Stimulated activated CD4-positive, alpha-beta T cell treated with anti-CD3 and anti-CD28 coated beads, Interleukin-4, amount 100 ng/mL, for 1 hour (primary cell): ENCODE measurements at places on chromosomes 2 and 18.

GRCh38 chr2:132473174-132473883 is 56.7 kb downstream of the GPR39 start:
- no peak for DNase-seq

DNA sequence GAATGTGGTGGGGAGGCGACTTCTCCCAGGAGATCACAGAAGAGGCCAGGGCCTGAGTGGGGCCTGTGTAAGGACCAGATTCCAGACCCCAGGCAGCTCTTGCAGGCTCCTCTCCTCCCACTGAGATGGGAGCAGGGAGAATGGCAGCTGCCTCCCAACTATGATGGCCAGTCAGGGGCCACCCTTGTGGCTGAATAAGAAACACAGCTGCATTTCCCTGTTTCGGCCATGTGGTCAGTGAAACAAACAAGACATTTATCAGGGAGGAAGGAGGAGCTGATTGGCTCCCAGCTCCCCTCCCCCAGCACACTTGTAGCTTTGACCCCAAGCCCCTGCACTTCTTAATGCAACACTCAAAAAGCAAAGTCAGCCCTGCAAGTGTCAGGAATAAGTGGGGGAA is 143.5 kb downstream of the CELF4 start:
- DNase-seq: no peak

DNA sequence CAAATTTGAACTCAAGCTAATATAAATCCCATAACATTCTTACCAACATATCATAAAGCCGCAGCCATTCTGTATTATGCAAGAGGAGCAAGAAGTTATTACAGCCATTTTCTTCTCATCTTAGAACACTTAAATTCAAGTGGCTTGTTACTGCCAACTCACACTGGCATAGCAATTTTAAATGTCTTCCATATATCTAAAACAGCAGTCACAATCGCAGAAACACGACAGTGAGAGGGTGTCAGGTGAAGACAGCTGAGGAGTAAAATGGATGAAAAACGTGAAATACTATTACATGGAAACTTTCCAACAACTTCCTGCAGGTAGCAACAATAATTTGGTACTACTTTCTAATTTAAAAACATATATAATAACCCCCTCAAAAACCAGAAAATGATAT is 17.9 kb downstream of the PPP3R1 start:
- no peak for DNase-seq

DNA sequence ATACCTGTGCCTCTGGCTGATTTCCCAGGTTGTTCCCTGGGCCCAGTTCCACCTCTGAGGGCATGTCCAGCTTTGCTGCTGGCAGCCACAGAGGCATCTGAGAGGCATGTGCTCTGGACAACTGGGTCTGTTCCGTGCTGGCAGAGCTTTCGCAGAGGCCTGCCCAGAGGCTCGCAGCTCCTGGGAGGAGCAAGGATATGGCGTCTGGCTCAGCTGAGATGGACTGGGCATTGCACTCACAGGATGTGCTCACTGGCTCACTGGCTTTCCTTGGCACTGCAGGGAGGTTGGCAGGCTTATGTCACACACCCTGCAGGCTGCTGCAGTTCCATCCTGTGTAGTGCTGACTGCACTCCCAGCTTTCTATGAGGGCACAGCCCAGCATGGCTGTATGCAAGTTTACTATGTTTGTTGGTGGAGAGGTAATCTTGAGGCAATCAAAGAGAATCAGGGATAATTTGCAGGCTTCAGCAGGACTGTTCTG is 172.3 kb downstream of the PRKCE start:
- no peak for DNase-seq

DNA sequence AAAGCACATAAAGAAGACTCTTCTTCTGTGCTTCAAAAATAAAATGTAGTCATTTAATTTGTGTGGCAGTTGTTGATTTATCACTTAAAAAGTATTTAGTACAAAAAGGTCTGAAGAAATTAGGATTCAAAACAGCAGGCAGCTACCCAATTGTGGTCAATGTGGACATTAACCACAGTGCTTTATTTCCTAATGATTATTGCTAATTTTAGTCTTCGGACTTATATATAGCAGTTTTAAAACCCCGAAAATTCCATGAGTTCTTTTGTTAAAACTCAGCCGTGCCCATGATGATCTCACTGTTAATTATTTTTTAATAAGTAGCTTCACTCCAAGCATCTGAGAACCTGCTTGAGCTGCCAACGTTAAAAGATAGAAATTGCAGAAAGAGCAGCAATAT is 594.3 kb downstream of the STK39 start:
- no peak for DNase-seq

DNA sequence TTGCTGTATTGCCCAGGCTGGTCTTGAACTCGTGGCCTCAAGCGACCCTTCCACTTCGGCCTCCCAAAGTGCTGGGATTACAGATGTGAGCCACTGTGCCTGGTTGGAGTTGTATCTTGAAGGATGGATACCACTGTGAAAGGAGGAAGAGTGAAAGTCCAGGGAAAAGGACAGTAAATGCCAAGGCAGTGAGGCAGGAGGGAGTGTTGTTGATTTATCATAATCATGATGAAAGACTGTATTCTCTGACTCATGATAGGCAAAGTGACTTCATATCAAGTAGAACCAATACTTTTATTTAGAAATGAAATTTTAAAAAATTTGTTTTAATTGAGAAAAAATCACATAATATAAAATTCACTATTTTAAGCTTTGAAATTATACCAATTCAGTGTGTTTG is 162.3 kb downstream of the ARHGAP28 start:
- no peak for DNase-seq

GRCh38 chr2:229800997-229801754 is 86.8 kb upstream of the DNER start:
- peak; percentile 72 for DNase-seq

DNA sequence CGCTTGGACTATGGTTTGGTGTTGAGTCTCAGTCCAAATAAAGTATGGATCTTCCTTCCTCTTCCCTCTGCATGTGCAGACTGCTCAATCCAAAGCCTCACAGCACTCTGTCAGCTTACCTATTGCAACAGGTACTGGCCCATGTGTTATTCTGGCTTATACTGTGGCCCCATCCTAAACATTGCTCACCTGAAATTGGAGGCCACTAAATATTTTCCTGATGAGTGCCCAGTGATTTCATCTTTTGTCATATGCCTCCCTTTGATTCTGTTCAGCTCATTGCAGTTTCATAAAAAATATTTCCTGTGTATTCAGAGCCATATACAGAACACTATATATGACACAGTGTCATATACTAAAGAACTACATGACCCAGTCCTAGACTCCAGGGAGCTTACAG is 86.3 kb upstream of the FAM136A start:
- no peak for DNase-seq

GRCh38 chr2:196288006-196288538 is 116.7 kb upstream of the STK17B start:
- DNase-seq: no peak

DNA sequence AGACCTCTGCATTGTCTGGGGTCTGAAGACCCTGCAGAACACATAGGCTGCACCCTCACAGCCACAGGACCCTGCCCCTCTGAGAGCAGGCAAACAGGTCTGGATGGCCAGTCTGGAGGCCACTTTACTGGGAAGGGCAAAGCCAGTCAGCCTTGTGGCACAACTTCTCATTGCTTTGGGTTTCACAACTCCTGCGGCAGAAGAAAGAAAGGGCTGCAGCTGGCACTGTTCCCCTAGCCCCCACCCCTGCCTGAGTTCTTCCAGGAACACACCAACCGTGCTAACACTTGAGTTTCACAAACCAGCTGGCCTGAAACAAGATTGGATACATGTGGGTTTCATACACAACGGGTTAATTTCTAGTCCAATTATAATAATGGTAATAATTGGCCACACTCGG is 276.5 kb upstream of the MGAT5 start:
- DNase-seq: no peak

- no peak for DNase-seq
Observed at GRCh38 chr2:169775765-169776164, 22.9 kb upstream of the SSB start.

DNA sequence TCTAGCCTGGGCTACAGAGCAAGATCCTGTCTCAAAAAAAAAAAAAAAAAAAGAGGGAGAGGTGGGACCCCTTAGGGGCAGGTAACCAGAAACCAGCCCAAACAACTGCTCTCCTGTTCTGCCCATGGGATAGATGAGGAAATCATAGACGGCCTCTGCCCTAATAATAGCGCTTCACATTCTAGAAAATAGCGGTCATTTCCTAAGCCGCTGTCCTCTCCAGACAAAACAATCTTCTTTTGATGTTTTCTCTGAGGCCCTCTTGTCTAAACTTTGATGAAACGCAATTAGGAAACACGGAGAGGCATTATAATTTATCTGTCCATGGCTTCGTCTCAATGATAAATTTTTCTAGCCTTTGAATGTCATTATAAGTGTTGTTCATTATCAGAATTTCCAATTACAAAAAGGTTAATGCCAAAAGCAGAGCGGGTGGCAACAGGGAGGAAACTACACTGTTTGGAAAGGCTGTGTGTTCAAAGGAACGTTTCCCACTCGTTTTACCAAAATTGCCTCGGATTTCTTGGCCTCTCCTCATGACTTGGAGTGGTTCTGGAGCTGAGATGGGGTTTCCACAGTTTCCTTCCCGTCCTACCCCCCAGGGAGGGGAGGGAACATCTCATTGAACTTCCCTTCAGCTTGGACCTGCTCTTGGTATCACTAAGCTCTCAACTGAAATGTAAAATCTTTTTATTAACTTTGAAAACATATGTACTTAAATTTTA is 151.6 kb upstream of the ZNF236 start:
- DNase-seq: no peak

GRCh38 chr2:203019142-203019541 is 4.5 kb downstream of the NBEAL1 start:
- no peak for DNase-seq

DNA sequence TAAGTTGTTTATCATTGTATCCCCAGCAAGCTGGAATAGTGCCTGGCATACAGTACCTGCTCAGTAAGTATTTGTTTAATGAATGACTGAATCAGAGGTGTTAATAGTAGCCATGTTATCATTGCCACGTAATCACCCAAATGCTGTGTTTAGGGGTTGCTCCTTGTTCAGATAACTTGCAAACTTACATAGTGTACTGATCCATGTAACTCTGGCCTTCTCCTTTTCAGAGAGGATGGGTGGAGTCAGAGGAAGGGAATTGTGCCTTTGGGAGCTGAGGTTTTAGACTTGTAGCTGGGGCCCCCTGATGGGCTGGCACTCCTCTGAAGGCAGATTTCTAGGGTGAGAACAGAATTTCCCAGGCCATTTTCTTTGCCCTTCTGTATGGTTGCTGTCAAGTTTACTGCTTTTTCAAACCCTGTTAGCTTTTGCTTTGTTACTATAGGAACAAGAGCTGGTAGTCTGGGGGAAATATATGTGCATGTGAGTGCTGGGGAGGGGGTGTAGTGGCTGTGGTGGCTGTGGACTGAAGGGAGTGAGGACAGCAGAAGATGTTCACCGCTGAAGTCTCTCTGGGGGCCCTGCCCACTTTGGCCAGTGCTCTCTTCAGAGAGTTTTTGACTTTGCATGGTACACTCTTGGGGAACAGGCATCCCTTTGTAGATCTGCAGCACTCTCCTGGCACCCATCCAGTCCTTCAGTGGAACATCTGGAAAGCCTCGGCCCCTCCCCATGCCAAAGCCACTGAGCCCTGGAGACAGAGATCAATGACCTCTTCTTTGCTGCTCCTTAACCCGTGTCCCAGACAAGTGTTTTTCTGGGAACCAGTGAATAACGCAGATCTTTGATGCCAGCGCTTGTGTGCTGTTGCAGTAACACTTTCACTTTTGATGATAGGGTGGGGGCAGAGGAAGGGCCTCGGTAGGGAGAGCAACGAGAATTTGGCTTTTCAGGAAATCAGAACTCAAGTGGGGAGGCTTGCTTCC is 209.0 kb downstream of the PRKCE start:
- DNase-seq: peak; percentile 6

DNA sequence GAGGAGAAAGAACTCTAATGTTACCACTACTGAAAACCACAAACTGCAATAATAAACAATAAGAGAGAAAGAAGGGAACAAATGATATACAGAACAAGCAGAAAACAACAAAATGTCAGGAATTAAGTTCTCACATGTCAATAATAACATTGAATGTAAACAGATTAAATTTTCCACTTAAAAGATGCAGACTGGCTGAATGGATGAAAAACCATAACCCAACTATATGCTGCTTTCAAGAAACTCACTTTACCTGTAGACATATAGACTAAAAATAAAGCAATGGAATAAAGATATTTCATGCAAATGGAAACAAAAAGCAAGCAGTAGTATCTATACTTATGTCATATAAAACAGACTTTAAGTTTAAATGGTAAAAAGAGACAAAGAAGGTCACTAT is 50.4 kb downstream of the MRO start:
- DNase-seq: no peak

DNA sequence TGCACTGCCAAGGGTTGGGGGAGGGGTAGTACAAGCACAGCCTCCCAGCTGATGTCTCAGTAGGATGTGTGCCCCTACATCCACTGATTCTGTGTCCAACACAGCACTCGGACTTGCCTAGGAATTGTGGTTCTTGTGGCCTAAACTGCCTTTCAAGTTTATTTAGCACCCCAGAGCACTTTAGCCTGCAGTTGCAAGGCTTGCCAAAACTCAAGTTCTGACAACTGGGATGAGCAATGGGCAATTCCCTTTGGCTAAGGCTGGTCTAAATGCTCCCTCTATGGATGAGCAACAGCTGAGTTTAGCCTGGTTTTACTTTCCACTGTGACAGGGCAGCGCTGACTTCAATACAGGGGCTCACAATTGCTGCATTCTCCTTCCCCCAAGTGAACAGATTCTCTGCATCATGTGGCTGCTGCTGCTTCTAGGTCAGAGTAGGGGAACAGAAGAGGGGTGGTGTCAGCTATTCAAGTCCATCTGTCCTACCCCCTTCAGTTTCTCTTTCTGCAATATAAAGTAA is 471.5 kb downstream of the PIK3C3 start:
- no peak for DNase-seq

DNA sequence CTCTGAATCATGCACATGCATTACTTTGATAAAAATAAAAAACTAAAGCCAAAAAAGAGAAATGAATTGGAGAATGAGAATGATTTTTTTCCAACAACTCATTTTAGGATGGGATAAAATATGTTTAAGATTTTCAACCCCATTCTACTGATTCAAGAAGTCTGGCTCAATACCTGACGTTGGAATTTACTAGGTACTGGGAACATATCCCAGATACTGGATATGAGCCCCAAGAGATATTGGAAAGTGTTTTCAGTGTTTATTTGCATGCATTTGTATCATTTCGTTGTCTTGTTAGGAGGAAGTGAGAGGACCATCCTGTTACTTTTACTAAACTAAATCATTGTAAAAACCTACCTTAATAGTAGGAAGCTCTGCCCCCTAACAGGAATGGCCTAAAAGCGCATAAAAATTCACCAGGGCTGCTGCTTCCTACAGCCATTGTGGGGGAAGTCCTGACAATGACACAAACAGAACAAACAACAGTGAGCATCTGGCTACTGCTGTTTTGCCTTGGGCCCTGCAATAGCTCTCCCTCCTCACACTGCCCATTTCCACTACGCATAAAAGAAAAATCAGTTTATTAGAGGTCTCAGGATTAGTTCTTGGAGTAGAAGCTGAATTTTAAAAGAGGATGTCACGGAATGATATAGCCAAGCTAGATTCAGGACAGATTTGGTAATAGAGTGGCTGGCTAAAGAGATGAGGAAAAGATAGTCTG is 35.2 kb downstream of the ANKAR start:
- no peak for DNase-seq
